ENCODE measurements at places on chromosomes 16 and 17.

- DNase-seq = no peak
Measured at GRCh38 chr17:45681706-45682105, 102.4 kb upstream of the CRHR1 start.

DNA sequence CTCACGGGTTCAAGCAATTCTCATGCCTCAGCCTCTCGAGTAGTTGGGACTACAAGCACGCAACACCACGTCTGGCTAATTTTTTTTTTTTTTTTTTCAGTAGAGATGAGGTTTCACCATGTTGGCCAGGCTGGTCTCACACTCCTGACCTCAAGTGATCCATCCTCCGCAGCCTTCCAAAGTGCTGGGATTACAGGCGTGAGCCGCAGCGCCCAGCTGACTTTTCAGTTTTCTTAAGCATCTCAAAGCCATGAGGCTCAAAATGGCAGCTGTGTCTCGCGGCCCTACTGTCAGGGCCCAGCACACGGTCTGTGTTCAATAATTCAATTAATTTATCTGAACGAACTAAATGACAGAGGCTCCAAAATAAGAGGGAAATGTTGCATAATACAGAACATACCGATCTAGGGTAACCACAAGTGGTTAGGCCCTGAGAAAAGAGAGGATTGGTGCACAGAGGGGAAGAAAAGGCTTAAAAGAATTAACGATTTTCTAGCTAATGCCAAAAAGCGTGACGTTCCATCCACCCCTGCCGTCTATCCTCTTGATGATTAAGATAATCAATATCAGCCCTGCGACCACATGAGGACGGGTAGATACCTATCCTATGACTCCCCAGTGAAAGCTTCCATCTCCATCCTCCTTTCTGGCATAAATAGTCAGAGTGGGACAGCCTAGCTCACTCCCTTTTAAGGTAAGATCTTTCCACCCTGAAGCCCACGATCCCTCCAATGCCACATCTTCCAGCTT lies 136.9 kb downstream of the SLC39A11 start:
- no peak for DNase-seq

DNA sequence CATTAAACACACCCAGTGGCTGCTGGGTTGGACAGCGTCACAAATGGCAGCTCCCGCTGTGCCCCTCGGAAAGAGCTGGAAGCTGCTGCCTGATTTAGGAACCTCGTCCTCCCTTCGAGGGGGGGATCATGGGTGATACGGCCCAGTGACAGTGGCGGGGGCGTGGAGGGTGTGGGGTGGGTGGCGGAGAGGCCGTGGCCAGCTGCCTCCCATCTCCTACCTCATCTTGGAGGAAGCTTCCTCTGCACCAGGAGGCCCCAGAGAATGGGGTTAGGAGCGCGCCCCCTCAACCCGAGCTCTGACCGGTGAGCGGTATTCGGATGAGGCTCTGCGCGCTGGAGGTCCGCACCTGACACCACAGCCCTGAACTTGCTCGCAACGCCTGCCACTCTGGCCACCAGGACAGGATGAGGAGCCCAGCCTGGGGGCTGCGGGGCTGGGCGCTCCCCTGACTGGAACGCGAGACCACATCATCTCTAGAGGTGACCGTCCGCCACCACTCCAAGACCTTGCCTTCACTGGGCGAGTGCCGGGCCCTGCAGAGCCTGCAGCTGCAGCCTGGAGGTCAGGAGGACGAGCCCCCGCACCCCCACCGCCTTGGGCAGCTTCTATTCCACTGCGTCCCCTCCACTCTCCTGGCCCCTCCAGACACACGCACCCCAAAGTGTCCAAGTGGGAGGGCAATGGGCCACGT lies 80.9 kb downstream of the KLHDC4 start:
- no peak for DNase-seq

GRCh38 chr17:76196675-76197074 lies 43.6 kb downstream of the RNF157 start:
- DNase-seq = no peak

DNA sequence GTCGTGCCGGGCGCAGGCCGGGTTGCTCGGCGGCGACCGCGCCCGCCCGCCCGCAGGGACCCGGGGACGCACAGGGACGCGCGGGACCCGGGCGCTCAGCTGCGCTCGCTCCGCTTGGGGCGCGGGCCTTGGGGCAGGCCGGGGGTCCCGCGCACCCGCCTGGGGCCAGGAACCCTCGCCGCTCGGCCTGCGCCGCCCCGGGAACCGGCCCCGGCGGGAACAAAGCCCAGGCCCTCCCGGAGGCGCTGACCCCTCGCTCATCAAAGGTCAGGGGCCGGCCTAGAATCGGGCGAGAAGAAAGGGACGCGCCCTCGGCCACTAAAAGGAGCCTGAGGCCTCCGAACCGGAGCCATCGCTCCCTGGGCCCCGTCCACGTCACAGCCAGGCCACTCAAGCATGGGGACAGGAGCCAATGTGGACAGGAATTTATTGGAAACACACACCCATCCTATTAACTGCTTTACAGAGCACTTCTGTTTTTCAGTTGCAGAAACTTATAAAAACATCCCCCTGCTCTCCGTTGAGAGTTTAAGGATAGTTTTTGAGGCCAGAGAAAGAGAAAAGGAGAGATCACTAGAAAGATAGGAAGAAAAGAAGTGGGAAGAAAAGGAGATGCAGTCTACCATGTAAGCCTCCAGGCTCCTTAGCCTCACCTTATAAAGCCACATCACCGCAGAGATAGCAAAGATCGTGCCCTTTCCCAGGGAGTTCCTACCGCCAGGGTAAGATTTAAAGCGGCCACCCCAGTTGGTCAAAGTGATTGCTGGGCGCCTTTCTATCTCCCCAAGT lies 558 bp upstream of the ZFHX3 start:
- no peak for DNase-seq

DNA sequence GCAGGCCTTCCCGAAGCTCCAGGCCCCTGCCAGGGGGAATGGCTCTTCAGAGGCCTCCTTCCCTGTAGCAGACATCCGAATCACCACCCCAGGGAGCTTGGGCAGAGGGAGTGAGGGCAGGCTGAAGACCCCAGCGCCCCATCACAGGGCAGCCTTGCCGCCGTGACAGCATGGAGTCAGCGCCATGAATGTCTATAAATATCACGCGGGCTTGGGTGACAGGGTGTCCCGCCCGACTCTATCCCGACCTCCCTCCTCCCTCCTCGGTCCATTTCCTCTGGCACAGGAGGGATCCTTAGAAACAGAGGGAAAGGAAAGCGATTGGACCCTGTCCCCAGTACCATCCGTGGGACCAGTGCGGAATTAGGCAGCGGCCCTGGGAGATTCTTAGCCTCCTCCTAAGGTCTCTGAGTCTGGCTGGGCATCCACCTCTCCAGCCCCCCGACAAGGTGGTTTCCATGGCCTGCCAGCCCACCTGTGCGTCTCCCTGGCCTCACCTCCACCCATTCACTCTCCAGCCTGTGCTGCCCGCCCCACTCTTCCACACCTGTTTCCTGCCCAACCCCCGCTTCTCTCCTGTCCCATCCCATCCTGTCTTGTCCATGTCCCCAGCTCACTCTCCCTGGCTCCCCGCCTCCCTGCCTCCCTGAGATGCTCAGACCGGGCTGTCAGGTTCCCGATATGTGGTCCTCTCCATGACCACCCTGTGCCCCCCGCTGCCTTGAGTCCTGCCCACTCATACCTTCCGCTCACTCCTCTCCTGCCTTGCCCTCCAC lies 5.1 kb downstream of the ATP2A1 start:
- no peak for DNase-seq

DNA sequence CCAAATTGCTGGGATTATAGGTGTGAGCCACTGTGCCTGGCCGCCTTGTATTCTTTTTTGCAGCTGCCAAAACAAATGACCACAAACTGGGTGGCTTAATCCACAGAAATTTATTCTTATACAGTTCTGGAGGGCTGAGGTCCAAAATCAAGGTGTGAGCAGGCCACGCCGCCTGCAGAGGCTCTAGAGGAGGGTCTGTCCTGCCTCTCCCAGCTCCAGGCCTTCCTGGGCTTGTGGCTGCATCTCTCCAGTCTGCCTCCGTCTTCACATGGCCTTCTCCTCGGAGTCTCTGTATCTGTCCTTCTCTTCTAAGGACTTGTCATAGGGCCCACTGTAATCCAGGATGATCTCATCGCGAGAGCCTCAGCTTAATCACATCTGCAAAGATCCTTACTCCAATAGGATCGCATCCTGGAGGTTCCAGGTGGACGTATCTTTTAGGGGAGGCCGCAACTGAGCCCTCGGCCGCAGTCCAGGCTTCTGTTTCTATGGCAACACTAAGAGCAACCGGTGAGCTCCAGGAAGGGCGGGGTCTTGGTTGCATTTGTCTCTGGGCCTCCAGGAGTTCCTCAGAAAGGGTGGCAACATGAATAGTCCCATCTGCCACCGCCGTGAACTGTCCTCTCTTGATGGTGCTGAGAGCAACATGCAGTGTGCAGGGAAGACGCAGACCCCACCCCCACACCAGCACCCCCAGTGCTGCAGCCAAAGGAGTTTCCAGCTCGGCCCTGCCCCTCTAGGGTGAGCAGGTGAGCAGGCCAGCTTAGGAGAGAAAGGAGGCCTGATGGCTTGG lies 29.5 kb upstream of the CREBBP start:
- no peak for DNase-seq
